ENCODE measurements at places on chromosomes 16 and 17.

DNA sequence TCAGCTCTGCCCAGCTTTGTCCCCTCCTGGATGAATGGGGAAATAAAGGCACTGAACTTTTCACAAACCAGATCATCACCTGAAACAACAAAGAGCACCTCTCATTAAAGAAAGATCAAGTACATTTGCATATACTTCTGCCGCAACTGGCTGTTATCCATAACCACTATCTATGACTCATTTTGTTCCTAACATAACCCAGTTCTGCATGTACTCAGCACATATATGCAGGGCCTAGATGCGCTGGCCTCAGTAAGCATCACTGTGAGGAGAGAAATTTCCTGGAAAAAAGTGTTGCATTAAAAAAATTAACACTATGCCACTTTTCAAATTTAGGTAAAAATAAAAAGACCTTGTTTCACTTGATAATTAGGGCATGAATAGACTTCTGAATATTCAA, 1718.4 kb downstream of the TP53TG3F start:
- DNase-seq: no peak

DNA sequence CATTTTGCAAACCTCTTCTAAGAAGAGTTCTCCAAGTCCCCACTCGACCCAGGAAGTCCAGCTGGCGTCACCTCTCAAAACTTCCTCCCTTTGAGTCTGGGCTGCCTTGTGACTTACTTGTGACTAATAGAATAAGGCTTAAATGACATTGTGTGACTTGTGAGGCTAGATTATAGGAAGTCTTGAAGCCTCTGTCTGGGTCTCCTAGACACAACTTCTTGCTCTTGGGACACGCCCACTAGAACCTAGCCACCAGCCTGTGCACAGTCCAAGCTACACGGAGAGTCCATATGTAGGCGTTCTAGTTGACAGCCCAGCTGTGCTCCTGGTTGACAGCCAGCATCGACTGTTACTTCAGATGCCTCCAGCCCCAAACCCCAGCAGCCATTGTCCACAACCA, 66.7 kb upstream of the TANC2 start:
- no peak for DNase-seq

- no peak for DNase-seq
Measured at GRCh38 chr17:81493198-81494038, 19.2 kb downstream of the ACTG1 start.

DNA sequence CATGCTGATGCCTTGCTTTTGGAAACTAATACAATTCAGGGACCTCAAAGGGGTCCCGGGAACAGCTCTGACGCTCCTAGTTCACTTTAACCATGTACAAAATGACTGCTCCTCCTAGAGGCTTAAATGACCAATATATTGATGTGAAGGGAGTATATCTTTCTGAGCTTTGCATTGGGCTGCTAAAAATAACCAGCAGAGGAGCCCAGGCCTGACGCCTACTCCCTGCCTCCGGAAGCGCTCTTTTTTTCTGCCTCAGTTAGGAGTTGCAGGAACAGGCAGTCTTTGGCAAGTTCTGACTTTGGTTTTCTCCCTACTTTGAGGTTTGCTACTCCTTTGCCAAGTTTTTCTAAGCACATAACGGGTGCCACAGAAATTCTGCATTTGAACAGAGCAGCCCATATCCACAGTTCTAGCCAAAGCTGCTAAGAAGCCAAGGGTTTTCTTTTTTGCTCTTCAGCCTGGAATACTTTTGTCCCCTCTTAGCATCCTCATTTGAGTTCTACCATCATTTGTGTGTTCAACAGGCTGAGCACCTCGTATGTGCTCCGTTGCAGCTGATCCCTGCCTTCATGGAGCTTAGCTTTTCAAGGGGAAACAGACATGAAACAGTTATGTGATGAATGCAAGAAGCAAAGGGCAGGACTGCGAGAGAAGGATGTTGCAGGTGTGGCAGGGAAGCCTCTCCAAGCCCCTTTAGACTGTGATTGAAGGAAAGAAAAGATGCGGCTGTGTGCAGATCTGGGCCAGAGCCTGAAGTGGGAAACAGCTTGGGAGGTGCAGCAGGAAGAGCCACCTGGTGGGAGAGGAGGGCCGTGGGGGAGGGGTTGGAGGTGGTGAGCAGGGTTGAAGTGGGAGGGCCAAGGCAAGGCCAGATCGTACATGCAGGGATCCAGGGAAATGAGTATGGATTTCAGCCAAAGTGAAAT, 2.8 kb upstream of the NAGPA start:
- no peak for DNase-seq

DNA sequence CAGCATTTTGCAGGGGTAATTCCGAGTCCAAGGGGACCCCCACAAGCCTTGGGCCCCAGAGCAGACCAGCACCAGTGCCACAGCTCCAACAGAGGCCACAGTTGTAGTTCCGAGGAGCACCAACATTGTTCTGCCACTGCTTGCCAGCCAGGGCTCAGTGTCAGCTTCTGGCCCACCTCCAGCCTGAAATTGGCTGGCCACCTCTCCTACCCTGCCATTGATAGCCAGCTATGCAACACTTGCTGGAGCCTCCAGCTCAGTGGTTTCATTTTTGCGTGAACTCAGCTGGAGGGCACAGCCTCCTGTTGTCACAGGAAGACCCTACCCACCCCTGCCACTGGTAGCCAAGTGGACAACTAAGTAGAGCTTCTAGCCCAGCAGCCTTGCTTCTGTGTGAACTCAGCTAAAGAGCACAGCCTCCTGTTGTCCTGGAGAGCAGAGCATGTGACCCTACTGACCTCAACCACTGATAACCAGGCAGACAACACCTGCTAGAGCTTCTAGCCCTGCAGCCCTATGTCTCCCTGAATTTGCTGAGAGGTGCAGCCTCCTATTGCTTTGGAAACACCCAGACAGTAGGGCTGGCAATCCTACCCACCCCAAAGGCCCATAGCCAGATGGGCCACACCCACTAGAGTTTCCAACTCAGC, 24.9 kb downstream of the HYDIN start:
- DNase-seq: no peak

DNA sequence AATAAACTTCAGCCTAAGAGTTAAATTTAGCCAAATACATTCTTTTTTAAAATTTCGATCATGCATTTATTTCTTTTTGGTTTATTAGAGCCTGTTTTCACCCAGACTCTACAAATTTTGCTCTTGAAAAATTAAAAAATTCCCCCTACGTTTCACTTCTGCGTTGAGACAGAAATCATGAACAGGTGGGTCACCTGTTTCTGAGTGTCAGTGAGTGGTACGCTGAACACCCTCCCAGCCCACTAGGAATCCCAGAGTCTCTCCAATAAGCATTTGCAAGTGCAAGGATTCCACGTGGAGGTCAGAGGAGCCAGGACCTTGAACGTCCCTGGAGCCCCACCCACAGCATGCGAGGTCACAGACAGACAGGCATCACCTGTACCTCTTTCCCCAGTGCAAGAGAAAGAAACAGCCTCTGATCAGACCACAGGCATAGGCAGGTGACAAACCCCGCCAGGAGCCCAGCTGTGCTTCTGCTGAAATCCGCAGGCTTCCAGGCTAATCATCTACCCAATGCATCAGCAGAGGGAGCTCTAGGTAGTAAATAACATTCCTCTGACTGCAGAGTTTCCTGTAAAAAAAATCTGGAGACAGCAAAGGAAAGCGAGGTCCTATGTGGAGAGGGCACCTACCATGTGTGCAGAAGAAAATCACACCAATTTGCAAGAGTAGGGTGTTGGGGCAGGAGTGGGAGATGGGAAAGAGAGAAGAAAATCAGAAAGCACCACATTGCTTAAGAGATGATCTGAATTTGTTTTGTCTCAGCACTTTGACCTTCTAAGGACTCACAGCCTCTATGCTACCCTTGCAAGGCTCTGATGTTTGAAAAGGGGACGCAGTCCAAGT, 5.9 kb upstream of the XYLT1 start:
- DNase-seq: no peak

DNA sequence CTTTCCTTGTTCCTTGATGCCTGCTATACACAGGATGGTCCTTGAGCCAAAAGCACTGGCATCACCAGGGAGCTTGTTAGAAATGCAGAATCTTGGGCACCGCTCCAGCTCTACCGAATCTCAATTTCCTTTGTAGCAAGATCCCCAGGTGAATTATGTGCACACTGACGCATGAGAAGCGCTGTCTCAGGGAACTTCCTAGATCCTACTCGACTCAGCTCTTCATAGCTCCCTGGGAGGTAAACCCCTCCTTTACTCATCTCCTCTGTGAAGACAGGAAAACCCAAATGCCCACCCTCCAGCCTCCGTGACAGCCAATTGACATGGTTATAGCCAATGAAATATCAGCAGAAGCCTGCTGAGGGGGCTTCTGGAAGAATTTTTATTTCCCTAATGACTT, 4.1 kb downstream of the USP31 start:
- no peak for DNase-seq

GRCh38 chr16:935684-936083, 35.1 kb downstream of the LMF1 start:
- no peak for DNase-seq

- DNase-seq: no peak
Measured at GRCh38 chr16:57570301-57571070, 28.0 kb downstream of the ADGRG5 start.

- no peak for DNase-seq
Measured at GRCh38 chr17:41131979-41132378, 8.0 kb upstream of the KRTAP4-12 start.

DNA sequence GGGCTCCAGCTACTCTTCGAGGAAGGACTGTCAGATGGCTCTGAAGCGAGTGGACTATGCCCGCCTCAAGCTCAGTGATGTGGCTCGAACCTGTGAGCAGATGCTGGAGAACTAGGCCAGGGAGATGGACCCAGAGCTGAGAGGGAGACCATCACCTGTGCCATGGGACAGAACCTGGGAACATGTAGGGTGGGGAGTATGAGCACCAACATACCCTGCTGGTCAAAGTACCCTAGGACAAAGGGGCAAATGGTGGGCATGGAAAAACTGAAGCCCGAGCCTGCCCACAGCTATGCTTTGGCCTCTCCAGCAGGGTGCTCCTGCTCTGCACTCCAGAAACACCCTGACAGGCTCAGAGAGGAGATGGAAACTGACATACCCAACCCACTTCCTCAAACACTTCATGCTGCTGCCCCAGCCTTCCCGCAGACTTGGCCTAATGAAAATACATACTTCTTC, 1.9 kb downstream of the MED11 start:
- DNase-seq: no peak

GRCh38 chr17:49696233-49696761, 11.5 kb downstream of the SLC35B1 start:
- DNase-seq: no peak

- no peak for DNase-seq
Measured at GRCh38 chr16:17557949-17558348, 87.2 kb upstream of the XYLT1 start.

DNA sequence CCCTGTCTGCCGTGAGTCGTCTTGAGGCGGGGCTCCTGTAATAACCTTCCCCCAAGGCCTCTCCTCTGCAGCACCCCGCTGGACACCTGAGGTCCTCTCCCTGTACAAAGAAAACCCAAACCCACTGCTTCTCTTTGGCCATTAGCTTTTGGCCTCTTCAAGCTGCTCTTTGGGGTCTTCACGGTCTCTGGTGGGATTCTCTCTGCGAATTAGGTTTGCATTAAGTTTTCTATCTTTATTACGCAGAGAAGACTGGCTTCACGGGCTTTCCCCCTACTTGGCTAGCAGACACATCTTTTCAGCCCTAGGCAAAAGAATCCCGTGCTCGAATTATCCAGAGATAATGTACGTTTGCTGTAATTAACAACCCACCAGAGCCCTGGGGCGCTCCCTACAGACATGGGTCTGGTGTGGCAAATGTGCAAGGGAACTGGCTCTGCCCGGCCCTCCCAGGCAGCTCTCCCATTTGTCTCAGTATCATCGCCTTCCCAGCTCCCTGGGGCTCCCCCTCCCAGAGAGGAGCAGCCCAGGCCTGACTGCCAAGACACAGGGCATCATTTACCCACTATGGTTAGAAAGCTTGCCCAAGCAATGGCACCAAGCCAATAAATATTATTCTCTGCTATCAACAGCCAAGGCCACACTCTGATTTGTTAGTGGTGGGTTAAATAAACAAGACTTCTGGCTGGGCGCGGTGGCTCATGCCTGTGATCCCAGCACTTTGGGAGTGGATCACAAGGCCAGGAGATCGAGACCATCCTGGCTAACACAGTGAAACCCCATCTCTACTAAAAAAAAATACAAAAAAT, 24.7 kb upstream of the KLHDC4 start:
- DNase-seq: no peak

DNA sequence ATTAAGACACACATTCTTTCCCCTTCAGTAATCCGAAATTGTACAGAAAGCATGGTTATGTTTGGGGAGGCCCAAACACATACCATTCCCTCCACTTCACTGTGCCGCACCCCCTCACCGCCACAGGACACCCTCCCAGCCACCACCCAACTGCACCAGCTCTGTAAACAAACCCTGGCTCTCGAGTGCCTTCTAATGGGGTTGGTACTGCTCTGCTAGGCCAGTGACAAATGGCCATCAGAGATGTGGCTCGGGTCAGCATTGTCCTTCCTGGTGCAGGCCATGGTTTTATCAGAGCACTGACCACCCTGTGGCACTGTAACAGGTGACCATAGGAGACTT, 24.0 kb upstream of the SREBF1 start:
- no peak for DNase-seq

DNA sequence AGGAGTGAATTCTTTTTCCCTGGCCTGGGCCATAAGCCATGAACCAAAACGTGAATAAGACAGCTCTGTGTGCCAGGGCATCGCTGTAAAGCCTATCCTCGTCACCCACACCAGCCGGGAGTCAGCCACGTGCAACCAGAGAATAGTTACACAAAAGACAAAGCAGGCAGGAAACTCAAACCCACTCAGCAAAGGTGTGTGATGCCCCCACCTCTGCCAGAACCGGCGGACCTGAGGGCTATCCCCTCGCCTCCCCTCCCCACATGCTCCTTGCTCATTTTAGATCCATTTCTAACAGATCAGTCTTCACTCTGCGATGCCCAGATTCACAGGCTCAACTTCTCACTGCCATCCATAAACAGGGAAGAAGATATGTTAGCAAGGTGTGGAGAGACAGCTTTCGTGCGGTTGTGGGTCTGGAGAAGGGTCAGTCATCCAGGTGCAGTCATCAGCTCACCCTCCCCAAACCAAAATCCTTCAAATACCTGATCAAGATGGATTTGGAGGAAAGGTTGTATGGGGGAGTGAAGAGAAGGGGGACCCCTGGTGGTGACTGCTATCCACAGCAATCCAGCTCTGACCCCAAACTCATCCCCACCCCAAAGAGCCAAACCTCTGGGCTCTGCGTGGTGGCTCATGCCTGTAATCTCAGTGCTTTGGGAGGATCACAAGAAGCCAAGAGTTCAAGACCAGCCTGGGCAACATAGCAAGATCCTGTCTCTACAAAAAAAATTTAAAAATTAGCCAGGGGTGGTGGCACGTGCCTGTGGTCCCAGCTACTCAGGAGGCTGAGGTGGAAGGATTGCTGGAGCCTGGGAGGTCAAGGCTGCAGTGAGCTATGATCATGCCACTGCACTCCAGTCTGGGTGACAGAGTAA, 219.2 kb downstream of the C16orf78 start:
- no peak for DNase-seq
